ENCODE measurements at places on chromosomes 1 and 21.

DNA sequence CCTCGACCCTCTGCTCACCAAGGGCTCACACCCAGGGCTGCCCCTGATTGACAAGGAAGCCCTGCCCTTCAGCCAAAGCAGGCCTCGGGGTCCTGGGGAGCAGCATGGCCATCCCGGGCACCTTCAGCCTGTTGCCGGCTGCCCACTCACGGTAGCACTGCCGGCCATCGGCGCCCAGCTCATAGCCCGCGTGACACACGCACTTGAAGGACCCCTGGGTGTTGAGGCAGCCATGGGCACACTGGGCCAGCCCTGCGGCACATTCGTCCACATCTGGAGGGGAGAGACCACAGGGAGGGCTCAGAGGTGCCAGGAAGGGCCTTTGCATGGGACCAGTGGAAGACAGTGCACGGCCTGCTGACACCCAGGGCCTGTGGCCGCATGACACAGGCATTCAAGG lies 57.4 kb downstream of the ARHGEF16 start:
- no peak for DNase-seq

- DNase-seq = no peak
Measured at GRCh38 chr1:209546390-209547085, 37.0 kb upstream of the CAMK1G start.

- no peak for DNase-seq
Measured at GRCh38 chr1:6819246-6820040, 34.2 kb downstream of the CAMTA1 start.

GRCh38 chr1:18668046-18668445 lies 37.4 kb downstream of the PAX7 start:
- DNase-seq = no peak

- no peak for DNase-seq
Measured at GRCh38 chr1:8706291-8706690, 111.1 kb downstream of the RERE start.

DNA sequence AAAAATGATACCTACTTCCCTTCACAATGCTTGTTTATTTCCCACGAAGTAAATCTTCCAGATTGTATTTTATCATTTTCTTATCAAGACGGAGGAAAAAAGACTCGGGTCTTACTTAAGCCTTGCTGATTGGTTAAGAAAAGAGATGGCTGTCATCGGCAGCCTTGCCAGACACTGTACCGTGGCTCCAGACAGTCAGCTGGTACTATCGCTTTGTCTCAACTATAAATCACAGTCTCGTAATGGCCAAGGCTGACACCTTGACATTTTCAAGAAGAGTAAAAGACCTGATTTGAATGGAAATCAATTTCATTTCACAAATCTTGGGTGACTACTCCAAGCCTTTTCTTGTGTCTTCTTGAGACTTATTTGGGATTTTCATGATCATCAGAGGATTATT lies 868.0 kb downstream of the USP25 start:
- no peak for DNase-seq

- DNase-seq = no peak
Measured at GRCh38 chr1:172823534-172823933, 164.6 kb downstream of the FASLG start.

DNA sequence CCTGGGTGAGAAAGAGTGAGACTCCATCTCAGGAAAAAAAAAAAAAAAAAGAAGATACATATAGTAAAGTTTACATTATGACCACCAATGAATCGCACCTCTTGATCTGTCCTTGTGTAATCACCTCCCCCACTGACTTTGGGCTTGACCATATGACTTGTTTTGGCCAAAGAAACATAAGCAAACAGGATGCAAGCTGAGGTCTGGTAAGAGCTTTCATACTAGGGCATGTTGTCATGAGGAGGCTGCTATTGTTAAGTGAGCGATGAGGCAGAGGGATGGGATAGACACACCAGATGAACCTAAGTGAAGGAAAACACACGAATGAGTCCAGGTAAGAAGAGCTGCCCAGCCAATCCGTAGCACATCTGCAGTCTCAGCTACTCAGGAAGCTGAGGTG lies 10.7 kb downstream of the ENAH start:
- no peak for DNase-seq

GRCh38 chr1:24021403-24022266 lies 41.5 kb upstream of the SRSF10 start:
- DNase-seq = no peak

- DNase-seq = no peak
Measured at GRCh38 chr1:67755619-67756018, 70.6 kb downstream of the GADD45A start.

- DNase-seq = no peak
Measured at GRCh38 chr1:206851341-206852010, 13.9 kb upstream of the IL20 start.

DNA sequence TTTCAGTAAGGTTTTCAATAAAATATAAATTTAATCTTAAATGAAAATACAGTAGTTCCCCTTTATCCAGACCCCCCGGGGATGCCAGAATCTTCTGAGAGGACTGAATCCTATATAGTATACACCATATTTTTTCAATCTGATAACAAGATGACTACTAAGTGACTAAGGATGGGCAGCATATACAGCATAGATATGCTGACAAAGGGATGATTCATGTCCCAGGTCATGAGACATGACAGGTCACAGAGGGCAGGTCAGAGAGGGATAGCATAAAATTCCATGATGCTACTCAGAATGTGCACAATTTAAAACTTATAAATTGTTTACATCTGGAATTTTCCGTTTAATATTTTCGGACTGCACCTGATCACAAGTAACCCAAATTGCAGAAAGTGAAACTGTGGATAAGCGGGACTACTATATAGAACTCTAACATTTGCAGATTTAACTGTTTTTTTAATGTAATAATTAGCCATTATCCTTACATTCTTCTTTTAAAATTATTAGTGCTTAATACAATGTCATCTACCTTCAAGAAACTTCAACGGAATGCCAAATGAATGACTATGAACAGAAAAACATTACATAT lies 48.8 kb downstream of the LRRC40 start:
- no peak for DNase-seq
